ENCODE measurements at places on chromosomes 2 and 18.

DNA sequence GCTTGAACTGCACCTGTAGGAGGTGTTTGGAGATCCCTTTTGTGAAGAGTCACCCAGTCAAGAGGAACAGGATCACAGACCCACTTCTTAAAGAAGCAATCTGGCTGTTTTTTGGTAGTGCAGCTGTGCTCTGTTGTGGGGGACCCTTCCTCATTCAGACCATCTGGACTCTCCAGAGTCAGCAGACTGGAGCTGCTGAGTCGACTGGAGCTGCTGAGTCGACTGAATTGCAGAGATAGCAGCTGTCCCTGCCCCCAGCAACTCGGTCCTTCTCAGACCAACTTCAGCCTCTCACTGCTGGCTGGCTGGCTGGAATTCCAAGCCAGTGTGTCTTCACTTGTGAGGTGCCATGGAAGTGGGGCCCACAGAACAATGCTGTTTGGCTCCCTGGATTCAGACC lies 56.8 kb downstream of the GTF3C3 start:
- no peak for DNase-seq

DNA sequence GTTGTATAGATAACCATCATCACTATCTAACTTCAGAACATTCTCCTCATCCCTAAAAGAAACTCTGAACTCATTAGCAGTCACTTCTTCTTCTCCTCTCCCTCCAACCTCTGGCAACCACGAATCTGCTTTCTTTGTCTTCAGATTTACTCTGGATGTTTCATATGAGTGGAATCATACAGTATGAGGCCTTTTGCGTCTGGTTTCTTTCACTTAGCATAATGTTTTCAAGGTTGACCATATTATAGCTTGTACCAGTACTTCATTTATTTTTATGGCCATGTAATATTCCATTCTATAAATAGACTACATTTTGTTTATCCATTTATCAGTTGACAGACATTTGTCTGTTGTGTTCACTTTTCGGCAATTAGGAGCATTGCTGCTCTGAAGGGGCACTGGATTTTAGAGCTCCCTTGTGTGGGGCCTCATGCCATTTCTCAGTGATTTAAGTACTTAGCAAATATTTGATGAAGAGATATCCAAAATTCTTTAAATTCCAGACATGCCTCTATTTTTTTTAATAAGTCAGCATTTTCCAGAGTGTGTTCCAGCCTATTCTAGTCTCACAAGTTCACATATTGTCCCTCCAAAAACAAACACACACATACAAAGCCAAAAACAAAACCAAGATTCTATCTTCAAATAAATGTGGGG lies 22.5 kb upstream of the MAP3K20 start:
- no peak for DNase-seq

GRCh38 chr2:144443837-144444817 lies 75.8 kb downstream of the ZEB2 start:
- DNase-seq, result no peak

DNA sequence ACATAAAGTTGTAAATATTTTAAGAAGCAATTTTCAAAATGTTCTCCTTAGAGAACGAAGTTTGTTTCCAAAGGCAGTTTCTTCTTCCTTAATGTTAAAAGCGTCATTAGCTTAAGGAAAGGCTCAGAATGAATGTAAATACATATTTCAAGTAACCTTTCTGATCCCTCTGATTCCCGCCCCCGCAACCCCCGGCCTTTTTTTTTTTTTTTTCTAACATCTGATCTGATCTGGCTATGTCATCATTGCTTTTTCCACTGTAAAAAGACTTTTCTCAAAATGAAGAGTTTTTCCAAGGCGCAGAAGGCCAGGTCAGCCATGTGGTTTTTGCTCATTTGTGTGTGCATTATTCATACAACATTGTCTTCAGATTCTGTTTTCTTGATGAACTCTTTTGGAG lies 57.1 kb upstream of the MEIS1 start:
- DNase-seq, result no peak

DNA sequence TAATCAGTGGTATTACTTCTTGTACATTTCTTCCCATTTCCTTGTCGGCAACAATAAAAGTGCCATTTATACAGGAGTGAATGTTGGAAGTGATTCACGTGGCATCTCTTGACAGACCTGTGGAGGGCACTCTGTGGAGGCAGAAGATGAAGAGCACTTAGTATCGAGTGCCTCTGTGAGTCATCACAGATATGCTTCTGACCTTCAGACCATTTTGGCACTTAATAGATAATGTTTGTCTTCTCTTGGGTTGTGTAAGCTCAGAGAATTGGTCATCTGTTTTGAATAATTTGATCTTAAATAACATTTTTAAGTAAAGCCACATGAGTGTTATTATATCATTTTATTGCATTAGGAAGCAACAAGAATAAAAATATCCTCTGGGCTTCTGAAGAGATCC lies 305.5 kb downstream of the PTPRM start:
- no peak for DNase-seq

DNA sequence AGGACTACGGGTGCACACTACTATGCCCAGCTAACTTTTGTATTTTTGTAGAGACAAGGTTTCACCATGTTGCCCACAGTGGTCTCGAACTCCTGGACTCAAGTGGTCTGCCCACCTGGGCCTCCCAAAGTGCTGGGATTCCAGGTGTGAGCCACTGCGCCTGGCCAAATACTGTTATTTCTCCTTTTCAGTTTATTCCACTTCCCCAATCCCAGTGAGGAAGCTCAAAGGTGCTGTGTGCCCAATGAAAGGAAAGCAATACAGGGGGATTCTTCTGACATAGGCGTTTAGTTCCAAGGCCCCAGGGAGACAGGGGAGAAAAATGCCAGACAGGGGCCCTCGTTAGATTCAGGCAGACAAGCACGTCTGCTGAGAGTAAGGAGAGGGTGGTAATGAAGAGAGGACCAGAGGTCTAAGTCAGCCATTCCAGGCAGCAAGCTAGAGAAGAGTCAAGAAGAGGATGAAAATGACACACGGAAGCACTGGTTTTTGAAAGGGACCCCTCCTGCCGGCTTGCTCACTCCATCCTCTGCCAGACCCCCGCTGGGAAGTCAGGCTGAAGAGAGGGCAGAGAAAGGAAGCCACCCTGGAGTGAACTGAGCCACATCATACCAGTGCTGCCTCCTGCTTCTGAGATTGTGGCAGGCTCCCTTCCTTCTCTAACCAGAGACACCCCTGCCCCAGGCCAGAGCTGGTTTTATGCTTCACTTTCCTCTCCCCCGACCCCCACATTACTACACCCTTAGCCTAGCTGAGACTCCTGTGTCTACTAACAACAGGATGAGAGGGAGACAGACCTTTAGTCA lies 6.7 kb downstream of the INO80C start:
- DNase-seq, result no peak

- no peak for DNase-seq
Observed at GRCh38 chr18:48777026-48777743, 173.6 kb downstream of the SMAD7 start.

DNA sequence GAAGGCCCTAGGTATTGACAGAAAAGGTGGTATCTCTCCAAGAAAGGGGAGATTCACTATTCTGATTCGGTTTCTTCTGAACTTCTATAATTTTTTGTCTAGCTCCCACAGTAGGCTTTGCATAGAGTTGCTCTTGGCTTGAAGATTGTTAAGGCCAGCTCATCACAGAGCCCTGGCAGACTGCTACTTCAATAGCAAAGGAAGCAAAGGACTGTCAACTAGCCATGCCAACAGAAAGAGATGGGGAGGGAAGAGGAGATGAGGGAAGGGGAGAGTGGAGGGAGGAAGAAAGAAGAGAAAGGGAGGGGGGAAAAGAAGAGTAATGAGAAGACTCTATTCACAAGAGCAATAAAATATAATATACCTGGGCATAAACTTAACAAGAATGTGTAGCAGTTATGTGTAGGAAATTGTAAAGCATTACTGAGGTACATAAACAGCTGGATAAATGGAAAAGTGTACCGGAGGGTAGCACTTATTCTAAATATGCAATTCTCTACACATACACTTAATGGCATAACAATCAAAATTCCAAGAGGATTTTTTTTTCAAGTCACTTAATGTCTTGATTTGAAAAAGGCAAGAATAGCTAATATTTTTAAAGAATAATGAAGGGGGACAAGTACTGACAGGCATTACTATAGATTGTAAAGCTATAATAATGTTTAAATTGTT lies 102.5 kb downstream of the LOXHD1 start:
- DNase-seq, result no peak

- no peak for DNase-seq
Observed at GRCh38 chr2:23660237-23660636, 266.7 kb downstream of the ATAD2B start.

DNA sequence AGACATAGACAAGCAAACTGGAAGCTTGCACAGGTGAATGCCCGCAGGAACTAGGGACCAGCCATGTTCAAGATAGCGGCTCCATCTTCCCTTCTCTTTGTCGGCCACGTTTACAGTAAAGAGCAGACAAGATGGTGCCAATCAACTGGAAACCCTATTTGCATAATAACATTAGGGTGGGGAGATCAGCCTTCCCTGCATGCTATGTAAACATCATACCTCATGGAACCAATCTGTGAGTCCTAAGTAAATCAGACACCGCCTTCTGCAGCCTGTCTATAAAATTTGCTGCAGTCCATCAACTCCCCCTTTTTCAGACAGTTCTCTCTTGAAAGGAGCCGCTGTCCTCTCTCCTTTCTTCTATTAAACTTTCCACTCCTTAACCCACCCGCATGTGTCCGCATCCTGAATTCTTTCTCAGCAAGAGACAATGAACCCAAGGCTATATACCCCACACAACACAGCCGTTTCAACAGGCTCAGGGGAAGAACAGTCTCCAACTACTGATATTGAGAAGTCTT lies 384.4 kb downstream of the EIPR1 start:
- DNase-seq, result no peak

DNA sequence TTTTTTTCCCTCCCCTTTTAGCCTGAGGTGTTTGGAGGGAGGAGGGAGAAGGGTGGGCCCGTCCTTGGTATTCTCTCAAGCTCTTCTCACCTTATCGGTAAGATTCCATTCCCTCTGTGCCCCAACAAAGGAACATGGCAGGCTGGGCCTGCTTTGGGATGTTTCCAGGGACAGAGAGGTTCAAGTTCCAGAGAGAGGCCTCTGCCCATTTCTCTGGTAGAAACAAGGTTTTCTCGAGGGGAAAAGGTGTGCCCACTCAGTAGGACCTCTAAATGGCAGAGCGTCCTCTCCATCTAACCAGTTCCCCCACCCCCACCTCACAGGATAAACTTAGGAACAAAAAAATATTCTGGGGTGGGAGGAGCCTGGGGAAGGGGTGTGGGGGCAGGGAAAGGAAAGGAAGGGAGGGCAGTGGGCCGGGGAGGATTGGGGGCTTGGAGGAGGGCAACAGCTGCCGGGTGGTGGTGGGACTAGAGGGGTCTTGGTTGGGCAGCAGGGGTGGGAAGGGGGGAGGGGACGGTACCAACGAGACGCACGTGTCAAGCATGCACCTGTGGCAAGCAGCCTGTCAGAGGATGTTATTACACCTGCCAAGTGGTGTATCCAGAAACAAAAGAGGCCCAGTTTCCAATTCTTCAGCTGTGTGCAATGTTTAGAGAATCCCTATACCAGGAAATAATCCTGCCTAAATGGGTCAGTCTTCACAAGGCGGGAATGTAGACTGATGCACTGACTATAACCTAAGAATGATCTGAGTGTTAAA lies 2.1 kb downstream of the PCBP1 start:
- DNase-seq, result no peak

- DNase-seq, result no peak
Observed at GRCh38 chr2:168583064-168583709, 127.1 kb downstream of the CERS6 start.

GRCh38 chr18:11946756-11947155 lies 34.6 kb upstream of the IMPA2 start:
- no peak for DNase-seq

- no peak for DNase-seq
Observed at GRCh38 chr2:240133401-240133800, 2.7 kb downstream of the COPS9 start.

DNA sequence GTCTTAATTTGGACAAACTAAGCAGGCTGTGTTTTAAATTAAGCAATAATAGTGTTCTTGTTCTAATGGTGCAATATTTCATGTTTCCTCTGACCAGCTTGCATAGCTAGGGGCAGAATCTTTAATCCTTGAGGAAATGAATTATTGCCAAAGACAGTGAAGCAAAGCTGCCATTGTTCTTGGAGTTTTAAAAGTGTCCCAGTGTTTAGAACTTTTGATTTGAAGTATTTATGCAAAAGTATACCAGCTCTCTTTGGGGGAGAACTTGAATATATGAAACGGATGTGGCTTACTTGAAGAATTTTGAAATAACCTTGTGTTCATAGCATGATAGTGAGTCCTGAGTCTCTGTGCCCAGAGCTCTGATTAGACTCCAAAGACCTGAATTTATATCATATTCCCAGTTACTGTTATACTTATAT lies 33.4 kb downstream of the ITGA6 start:
- DNase-seq, result no peak

DNA sequence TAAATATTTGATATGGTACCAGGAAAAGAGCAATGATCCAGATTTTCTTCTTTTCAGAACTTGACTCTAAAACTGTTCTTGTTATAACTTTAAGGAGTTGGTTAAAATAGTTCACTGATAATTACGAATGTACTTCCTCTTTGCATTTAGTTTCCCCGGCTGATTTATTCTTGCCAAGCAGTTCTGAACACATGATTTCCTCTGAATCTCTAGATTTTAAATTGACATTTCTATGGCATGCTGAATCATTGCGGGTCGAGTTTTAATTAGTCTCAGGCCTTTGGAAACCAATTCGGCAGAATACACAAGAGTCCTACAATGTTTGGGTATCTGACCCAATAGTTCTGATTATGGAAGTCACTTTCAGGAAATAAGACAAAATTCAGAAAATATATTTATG lies 37.3 kb upstream of the DNAH7 start:
- DNase-seq, result no peak

DNA sequence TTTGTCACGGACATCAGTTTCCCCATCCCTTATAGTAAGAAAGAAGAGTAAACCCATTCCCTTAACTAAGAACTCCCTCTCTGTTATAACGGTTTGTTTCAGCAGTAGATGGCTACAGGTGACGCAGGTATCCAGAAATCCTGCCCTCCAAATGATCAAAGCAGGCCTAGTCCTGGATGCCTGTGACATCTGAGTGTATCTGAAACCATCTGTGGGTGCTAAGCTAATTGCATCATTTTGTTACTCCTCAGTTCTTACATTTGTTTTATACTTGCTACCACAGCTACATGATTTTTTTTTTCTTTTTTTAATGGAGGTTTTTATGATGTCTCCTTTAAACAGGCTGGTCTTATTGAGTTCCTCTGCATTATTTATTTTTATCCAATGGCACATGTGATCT lies 55.1 kb downstream of the AAK1 start:
- no peak for DNase-seq

All from left lung (tissue), 14 donors.